ENCODE measurements at places on chromosomes 7 and 10.
A peak's percentile ranks its signal among the peaks of the same experiment; 100 is the strongest.

- DNase-seq = no peak
These were observed 133.5 kb upstream of the PRSS58 start for GRCh38 chr7:142391191-142391992.

DNA sequence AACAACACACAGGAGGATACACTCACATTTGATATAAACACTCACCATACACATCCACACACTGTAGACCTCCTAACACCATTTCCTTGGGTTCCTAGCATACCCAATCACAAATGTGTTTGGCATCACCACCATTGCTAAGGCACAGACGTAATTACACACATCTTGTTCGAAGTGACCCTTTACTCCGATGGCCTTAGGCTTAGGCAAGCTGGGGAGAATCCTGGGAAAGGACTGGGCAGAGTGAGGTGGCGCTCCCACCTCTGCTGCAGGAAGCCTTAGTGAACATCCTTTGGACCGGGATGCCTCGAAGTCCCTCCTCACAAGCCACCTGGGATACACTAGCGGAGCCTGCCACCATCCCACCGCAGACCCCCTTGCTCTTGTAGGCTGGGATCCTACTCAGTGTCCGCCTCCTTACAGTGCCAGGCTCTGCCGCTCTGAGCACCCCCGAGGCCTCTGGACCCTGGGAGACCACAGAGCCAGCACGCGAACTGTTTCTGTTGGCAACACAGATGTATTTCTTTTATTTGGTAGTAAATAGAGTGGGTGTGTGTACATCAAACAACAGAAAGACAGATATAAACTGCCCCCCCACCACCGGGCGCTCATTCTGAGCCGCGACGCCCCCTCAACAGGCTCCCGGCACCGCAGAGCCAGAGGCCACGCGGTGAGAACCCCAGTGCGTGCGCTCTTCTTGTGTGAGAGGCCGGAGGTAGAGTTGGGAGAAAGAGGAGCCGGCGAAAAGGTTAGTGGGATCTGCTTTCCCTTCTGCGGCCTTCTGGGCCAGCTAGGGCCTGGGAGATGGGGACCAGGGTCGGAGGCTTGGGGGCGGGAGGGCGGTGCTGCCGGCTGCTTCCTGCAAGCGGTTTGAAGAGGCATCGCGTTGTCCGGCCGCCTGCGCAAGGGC, 5.9 kb upstream of the HMX2 start:
- no peak for DNase-seq

DNA sequence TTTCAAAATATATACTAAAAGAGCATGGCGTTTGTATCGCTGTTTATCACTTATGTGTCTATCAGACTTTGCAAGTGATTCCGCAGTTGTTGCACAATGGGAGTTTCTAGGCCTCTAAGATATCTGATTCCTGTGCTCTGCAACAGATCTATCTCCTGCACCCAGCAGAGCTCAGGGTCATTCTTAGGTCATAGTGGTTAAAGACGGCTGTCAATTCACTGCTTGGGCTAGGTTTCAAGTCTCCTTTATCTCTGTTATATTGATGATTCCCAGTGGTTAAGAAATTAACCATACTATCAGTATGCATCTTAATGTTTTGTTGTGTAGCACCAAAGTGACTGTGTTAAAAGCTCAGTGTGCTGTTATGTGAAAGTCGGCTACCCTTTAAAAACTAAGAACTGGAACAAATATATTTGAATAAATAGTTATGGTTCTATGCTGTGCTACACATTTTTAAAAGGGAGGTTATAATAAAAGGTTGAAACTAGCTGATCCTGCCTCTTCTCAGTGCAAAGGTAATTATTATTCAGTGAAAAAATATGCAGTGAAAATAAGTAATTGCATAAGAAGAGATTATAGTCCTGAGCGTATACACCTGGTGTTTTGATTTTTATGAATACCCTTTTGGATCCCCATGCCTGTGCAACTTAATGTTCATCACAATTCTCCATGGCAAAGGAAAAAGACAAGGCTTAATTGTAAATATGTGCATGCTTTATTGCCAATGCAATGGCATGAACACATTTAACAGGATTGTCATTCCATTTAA, 24.0 kb downstream of the HOXA1 start:
- no peak for DNase-seq

DNA sequence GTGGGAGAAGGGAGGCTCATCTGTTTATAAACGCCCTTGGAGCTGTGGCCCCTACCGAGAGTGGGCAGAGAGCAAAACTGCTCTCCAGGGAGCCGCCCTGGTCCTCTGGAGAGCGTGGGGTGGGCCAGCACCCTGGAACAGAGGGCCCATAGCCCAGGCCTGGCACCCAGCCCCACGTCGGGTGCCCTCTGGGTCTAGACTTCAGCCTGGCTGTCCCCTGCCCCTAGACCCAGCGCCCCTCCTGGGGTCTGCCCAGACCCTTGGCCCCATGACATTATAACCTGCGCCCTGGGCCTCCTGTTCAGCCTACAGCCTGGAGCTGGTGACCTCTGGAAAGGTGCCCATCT, 24.7 kb downstream of the GET4 start:
- DNase-seq = no peak

GRCh38 chr10:121252756-121253155, 345.5 kb downstream of the FGFR2 start:
- no peak for DNase-seq

DNA sequence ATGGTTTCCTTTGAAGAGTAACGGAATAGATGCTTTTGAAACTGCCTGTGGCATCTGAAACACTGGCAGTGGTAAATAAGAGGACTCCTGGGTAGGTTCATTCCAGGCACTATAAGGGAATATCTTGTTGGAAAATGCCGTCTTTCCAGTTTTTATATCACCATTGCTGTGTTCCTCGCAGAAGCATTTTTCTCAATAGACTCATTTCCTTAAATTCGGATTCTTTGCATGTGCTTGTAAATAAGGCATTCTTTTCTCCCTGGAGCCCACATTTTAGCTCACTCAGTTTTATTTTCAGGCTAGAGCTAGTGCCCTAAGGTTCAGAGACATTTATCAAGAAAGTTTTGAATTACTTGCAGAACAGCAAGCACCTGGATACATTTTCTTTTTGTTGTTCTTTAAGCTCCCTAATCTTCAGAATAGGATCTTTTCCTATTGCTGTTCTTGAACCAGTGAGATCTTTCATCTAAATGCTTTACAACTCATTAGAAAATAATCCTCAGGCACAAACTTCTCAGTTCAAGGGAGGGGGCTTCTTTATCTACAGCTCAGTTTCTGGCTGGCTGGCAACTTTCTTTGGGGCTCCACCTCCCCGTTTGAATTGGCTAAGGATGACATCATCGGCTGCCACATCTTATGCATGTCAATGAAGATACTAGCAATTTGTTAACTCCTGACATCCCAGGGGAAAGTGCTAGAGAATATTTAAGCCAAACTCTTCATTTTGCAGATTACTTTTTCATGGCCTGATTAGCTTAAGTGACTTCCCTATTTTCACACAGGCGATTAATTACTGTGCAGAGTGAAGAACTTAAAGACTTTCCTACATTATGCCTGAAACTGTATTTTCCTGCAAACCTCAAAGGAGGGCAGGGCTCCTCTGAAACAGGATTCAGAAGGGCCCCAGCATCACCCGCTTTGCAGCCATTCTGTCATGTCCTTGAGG, 133.7 kb upstream of the RSU1 start:
- DNase-seq = no peak

GRCh38 chr7:118306771-118307170, 82.3 kb downstream of the ANKRD7 start:
- DNase-seq = no peak

- DNase-seq = no peak
These were observed 535 bp upstream of the EPC1 start for GRCh38 chr10:32347363-32348022.

GRCh38 chr7:79872176-79872575, 262.5 kb upstream of the GNAI1 start:
- no peak for DNase-seq

GRCh38 chr10:116800286-116800929, 48.9 kb upstream of the ENO4 start:
- DNase-seq = no peak

- no peak for DNase-seq
These were observed 92.8 kb downstream of the SDK1 start for GRCh38 chr7:3393862-3394261.

DNA sequence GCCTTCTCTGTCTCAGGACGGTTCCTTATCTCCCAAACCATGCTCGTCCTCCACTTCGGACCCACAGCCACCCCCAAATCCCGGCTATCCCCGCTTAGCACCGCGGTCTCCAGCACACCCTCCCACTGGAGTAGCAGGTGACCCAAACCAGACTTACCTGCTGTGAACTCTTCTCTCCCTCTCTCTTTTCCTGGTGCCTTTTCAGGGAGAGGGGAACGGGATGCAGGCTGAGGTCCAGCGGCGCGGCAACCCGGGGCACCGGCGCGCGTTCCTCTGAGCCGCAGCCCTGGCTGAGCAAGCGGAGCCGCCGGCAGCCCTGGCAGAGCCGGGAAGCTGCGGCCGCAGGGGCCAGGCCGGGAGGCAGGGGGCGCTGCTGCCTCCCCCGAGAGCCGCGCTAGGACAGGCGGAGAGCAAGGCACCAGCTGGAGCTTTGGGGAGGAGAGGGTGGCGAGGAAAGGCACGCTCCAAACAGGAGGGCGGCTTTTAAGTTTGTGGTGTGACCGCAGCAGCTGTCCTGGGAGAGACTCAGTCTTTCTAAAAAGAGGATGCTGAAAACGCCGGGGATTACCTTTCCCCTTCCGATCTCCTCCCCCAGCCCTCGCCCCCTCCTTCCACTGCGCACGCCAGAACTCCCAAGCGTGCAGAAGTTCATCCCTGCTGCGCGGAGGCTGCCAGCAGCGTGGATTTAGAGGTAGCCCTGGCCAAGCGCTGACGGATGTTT, at the start of gene SEMA3D:
Gene SEMA3D (minus strand): TSS at position 536 of the 721 bp plus-strand sequence. CDS start 65,165 bp downstream, outside the sequence.
- peak; percentile 3 for DNase-seq

DNA sequence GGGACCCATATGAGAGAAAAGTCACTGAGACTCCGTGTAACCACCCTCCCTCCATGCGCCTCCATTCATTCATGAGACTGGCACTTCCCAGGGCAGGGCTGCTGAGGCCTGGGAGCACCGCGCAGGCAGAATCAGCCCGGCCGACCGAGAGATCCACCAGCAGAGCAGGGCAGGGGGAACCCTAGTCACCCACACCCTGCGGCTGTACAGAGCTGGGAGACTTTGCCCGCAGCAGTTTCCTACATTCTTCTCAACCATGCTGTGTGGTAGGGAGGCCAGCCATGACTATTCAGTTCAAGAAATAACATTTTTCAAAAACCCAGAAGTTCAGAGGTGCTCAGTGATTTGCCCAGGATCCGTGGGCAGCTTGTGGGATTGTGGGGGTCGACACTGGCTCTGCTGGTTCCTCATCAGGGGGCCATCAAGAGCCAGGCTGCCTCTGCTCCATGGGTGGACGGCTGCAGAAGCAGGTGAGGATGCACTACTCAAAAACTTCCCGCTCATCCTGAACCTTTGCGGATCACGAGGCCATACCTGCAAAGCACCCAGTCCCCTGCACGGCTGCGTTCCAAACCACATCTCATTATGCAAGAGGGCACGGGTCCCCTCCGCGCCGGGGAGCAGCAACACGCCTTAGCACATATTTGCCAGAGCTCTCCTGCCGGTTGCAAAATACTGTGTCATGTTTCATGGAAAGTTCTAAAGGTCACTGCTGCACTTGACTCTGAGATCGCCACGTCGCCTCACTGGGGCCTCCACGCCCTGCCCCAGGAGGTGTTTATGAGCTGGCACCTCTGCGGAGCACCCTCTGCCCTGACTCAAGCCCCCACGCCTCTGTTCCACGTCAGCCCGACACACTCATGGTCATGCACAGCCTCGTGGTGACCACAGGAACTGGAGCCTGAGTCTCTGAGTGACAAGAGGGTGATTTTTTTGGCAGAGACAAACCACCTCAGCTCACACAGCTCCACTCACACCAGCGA, 132.0 kb downstream of the PRKAG2 start:
- DNase-seq = no peak

- DNase-seq = no peak
These were observed 27.8 kb downstream of the MRC1 start for GRCh38 chr10:17836942-17837341.

DNA sequence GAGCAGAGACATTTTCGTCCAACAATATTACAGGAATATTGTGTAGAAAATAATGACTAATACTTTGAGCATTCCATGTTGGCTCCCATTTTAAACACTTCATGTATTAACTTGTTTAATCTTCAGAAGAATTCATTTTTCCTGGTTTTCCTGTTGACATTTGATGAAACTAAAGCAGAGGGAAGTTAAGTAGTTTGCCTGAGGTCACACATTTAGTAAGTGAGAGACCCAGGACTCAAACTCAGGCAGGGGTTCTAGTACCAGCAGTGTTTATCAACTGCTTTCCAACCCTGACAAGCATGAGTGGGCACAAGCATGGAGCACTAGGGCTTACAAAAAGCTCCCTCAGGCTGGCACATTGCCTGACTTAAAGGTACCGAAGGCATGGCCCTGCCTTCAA, 719.1 kb downstream of the AUTS2 start:
- DNase-seq = no peak

DNA sequence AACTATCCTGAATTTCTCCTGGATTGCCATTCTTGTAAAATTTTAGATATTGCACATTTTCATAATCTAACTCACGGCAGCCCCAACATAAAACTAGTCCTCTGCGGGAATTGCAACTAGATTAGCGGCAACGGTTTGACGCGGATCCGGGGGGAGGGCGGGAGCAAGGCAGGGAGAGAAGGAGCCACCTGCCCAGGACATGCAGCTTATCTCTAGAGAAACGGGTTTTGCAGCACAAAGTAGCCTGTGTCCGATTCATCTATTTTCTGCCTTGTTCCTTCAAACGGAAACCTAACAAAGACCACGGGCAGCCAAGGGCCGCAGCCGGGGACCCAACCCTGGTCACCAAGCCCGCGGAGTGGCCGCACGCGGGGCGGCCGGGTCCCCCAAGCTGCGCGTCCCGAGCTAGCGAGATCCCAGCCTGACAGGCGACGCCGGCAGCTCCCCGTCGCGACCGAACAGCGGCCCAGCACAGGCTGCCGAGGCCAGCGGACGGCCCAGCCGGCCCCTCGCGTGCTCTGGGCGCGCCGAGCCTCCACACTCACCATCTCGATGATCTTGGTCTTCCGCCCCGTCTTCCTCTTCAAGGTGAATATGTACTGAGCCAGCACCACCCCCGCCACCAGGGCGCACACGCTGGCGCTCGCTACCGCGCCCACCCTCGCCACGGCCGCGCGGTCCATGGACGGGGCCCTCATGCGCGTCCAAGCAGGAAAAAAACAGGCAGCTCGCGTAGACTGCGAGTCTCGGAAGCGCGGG, at the start of gene NT5C3A:
Gene NT5C3A (minus strand): TSS at position 754 of the 759 bp plus-strand sequence. CDS start 71 bp downstream, at position 683.
- DNase-seq = peak; percentile 45

DNA sequence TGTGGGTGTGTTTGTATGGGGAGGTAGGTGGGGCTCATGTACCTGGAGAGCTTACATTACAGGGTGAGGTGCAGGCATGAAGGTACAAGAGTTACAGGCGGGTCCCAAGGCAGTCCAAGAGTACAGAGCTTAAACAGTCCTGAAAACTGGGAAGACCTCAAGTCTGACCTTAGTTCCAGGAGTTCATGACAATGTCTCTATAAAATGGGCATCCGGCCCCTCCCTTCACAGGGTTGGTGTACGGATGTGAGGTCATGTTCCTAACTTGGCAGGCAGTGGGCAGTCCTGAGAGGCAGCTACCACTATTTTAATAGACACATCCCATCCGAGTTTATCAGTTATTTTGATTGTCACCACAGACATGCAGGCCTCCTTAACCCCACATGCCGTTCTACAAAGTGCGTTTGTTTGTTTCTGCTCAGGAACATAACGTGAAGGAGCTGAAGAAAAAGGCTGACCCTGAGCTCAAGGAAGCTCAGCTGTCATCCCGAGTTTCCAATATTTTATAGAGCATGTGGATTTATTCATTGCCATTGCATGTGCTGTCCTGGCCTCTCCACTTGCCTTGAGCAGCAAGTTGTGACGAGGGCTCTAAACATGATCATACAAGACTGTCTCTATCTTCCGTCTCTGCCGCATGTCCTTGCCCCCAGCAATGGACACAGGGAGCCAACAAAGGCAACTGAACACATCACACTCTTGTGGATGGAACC, 647.5 kb upstream of the IGFBP3 start:
- no peak for DNase-seq
